ENCODE measurements at places on chromosomes 4 and X.

DNA sequence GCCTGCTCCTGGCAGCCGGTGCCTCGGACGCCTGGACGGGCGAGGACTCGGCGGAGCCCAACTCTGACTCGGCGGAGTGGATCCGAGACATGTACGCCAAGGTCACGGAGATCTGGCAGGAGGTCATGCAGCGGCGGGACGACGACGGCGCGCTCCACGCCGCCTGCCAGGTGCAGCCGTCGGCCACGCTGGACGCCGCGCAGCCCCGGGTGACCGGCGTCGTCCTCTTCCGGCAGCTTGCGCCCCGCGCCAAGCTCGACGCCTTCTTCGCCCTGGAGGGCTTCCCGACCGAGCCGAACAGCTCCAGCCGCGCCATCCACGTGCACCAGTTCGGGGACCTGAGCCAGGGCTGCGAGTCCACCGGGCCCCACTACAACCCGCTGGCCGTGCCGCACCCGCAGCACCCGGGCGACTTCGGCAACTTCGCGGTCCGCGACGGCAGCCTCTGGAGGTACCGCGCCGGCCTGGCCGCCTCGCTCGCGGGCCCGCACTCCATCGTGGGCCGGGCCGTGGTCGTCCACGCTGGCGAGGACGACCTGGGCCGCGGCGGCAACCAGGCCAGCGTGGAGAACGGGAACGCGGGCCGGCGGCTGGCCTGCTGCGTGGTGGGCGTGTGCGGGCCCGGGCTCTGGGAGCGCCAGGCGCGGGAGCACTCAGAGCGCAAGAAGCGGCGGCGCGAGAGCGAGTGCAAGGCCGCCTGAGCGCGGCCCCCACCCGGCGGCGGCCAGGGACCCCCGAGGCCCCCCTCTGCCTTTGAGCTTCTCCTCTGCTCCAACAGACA lies 4.4 kb downstream of the SOD3 start:
- no peak for DNase-seq

GRCh38 chrX:133350751-133351150 lies 64.5 kb downstream of the GPC4 start:
- no peak for DNase-seq

GRCh38 chr4:76200771-76201231 lies 12.8 kb downstream of the SCARB2 start:
- no peak for DNase-seq

DNA sequence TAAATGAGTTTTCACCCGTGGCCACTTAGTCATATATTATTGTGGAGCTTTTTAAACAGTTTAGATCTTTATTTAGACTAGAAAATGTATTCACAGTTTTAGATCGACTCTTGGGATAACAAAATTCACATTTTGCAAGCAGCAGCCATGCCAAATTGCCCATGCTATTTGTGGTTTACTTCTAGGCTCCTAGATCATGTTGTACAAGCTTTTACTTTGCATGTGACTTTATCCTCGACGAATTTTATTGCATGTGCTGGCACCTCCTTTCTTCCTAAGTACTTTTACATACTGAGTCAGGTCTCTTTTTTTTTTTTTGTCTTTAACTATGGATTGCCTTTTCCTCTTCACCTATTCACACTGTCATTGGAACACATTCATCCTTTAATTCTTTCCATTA lies 23.2 kb downstream of the BBS12 start:
- DNase-seq = no peak

- DNase-seq = no peak
Observed at GRCh38 chrX:2889045-2889605, 40.0 kb downstream of the ARSD start.

DNA sequence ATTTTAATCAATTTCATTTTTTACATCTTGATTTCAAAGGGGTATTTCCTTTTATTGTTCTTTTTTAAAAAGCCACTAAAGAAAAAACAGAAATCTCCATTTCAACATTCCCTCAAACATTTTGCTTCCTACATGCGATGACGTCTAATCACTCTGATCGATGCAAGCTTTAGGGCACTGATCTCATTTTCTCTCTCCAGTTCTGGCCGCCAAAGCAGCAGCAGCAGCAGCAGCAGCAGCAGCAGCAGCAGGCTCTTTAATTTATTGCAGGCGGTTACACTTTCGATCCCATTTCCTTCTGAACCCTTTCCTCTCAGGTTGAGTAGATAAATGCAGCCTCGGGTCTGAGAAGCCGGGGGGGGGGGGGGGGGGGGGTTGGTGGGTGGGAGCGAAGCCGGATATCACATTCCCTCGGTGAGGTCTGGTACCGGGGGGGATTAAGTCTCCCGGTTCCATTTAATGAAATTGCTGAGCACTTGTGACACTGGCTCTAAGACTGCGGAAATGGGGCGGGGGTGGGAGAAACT lies 3.4 kb upstream of the PCDH7 start:
- DNase-seq = no peak

- DNase-seq = no peak
Observed at GRCh38 chr4:1575418-1576303, 108.5 kb downstream of the FAM53A start.

GRCh38 chr4:156606554-156607477 lies 364.8 kb downstream of the PDGFC start:
- no peak for DNase-seq

- no peak for DNase-seq
Observed at GRCh38 chr4:83569987-83570386, 34.1 kb downstream of the GPAT3 start.

DNA sequence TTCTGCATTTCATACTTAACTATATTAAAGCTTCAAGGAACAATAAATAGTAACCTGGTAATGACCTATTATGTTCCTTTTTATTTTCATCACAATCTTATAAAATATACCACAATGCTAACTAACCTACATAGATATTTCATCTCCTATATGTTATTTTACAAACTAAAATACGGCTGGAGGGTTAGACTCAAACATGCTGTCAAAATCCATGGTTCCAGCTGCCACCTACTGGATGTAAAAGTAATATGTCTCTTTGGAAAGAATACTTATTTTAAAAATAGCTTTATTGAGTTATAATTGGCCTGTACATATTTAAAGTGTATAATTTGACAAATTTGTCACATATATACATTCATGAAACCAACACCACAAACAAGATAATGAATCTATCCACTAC lies 15.0 kb downstream of the RGN start:
- DNase-seq = no peak

- no peak for DNase-seq
Observed at GRCh38 chr4:70838666-70839588, 763 bp downstream of the GRSF1 start.

DNA sequence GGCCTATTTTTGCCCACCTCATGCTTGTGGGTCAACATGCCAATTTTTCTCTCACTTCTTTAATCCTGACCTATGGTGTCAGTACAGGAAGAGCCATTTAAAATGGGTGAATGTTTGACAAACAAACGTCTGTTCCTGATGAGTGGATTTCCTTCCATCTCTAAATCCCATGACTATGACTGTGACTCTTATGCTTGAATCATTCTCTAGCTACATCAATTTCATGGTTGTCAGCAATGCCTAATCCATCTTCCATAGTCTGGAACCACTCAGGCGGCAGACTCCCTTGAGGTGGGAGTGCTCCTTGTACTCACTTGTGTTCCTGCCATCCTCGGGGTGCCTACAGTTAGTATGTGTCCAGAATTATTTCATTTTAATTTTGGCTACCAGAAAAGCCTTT lies 194.9 kb upstream of the RPS6KA3 start:
- no peak for DNase-seq

Data from AG09319 (cell line).